ENCODE measurements at places on chromosomes 7 and 10.

GRCh38 chr10:119849944-119850343 is 22.7 kb downstream of the MCMBP start:
- DNase-seq, result no peak

DNA sequence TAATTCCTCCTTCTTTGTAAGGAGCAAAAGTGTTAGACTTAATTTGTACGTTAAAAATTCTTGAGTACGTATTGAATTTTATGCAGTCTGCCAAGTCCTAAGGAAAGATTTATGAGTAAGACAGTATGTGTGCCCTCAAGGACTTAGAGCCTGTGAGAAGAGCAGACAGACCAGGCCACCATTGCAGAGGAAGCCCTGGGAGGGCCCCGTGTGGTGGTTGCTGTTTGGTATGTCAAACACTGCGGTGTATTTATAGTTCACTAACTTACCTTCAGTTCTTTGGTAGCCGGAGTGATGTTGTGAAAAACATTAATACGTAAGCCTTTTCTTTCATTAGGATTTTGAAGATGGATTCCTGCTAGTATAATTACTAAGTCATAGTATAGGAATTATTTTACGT is 82.9 kb downstream of the GALNT11 start:
- DNase-seq, result no peak

GRCh38 chr7:130865408-130866236 is 131.6 kb upstream of the KLF14 start:
- DNase-seq, result no peak

GRCh38 chr7:65731562-65732035 is 141.3 kb upstream of the VKORC1L1 start:
- DNase-seq, result no peak

GRCh38 chr7:129824291-129825208 is 128.2 kb downstream of the UBE2H start:
- DNase-seq, result no peak

GRCh38 chr10:96025566-96025965 is 17.8 kb upstream of the CCNJ start:
- DNase-seq, result no peak

DNA sequence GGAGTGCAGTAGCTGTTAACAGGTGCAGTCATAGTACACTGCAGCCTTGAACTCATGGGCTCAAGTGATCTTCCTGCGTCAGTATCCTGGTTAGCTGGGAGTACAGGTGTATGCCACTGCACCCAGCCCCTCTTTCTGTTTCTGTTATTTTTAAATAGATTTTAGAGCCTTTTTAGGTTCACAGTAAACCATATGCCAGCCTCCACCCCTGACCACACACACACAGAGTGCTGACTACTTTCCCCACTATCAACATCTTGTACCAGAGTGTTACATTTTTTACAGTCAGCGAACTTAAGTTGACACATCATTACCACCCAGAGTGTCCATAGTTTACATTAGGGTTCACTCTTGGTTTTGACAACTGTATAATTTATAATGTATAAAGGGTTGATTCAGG is 32.1 kb downstream of the MARCHF5 start:
- no peak for DNase-seq

DNA sequence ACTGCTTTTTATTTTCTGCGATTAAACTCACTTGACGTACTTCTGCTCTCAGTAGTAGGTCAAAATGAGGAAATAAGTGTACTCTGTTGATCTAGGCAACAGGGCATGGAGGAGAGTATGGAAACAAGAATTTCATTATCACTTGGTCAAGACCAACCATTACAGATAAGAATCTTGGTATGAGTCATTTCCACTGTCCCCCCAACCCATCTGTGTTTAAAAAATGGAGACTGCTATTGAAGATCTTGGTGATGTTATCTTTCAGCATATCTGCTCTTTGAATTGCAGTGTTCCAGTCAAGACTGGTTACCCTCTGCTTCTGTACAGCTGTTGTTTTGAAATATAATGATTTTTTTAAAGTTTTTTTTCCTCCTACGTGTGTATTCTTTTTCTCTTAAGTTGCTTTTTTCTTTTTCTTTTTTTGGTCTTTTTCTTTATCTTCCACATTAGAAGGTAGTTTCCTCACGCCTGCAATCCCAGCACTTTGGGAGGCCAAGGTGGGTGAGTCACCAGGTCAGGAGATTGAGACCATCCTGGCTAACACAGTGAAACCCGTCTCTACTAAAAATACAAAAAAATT is 11.7 kb downstream of the STAM start:
- no peak for DNase-seq

- DNase-seq, result no peak
Observed at GRCh38 chr7:28954946-28955345, 3.2 kb downstream of the TRIL start.

- no peak for DNase-seq
Observed at GRCh38 chr10:33355274-33355673, 20.8 kb upstream of the NRP1 start.

DNA sequence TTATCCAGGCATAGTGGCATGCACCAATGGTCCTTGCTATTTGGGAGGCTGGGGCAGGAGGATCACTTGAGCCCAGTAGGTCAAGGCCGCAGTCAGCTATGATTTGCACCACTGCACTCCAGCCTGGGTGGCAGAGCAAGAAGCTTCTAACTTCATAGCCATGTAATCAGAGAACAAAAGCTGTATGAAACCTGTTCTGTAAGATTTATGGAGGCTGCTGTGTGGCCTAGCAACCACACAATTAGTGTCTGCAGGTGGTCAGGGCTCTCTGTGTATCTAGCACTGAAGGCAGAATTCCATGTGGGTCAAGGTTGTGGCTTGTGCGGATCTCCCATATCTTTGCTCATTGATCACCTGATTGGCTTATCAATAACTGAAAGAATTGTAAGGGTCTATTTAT is 221.5 kb upstream of the FOXK1 start:
- DNase-seq, result no peak

- no peak for DNase-seq
Observed at GRCh38 chr7:98788966-98789365, 80.8 kb downstream of the TMEM130 start.

- DNase-seq, result no peak
Observed at GRCh38 chr10:125792342-125793300, 17.0 kb upstream of the MMP21 start.

DNA sequence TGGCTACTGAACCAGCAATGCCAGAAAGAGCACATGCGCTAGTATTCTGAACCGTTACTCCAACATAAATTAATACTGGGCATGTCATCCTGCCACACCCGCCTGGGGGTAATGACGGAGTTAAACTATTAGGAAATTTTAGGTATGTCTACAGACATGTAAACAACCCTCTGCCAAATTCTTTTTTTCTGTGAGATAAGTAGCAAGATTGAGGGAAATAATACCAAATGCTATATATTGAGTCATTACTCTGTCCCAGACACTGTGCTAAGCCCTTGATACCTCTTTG is 7.4 kb downstream of the LSMEM1 start:
- DNase-seq, result no peak

DNA sequence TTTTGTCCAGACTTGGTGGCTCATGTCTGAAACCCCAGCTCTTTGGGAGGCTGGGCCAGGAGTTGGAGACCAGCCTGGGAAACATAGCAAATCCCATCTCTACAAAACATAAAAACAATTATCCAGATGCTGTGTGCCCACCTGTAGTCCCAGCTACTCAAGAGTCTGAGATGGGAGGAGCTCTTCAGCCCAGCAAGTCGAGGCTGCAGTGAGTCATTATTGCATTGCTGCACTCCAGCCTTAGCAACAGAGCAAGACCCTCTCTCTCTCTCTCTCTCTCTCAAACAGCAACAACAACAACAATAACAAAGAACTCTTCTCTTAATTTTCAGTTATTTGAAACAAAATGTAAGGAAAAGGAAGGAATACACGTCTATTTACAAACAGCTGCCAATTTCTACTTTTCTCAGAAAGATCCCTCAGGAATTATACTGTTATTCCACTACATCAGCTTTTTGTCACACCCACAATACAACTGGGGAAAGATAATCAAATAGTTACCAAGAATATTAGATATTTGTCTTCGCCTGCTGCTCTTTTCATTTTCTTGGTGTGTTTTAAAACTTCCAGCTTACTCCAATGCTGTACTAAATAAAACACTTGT is 5.1 kb upstream of the TSPAN12 start:
- no peak for DNase-seq

- DNase-seq, result no peak
Observed at GRCh38 chr7:29764227-29764626, 42.1 kb upstream of the WIPF3 start.

DNA sequence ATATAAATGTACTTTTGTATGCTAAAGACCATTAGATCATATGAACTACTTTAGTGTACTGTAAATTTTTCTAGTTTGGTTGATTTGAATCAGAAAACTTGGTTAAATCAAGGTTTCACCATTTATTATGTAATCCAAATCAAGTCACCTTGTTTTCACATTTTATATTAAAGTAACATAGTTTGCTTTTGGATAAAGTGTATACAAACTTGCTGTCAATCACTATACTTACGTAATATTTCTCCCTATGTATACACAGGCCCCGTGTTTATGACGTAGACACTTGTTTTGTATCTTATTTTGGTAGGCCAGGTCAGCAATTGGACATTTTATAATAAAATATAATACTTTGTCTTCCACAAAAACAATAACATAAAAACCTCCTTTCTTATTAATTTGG is 32.2 kb downstream of the NAMPT start:
- DNase-seq, result no peak

- DNase-seq, result no peak
Observed at GRCh38 chr7:114819616-114820362, 102.1 kb upstream of the MDFIC start.

All from stimulated activated CD8-positive, alpha-beta memory T cell treated with anti-CD3 and anti-CD28 coated beads, Interleukin-12 subunit alpha, Interleukin-12 subunit beta, amount 100 ng/mL, for 1 hour (primary cell).